Endothelial cell (in vitro differentiated cells): ENCODE measurements at places on chromosomes 1 and 21. TPM values are rescaled to one million over a fixed set of nuclear protein-coding genes. Genes with fewer than 3 reads are reported as not detected.

DNA sequence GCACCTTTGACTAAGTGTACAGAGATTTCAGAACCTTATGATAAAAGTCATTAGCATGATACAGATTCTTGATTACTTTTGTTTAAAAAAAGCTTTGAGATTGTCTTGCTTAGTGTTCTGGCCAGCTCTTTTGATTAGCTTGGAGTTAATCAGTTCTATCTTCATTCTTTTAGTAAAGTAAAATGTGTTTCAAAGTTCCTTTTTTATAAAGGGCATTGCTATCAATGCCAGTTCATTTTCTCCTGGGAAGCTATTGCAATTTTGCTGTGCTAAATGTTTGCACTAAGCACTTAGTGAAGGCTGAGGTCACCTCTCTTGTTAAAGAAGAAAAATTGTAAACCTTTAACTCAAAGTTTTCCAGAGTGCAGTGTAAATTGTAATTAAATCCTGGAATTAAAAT, 946.7 kb upstream of the TMPRSS15 start:
- H3K36me3 ChIP-seq, result no peaks in the 10 kb centered on the region
- H3K4me1 ChIP-seq, result peaks cover 5% of the 10 kb centered on the region
- no peaks in the 10 kb centered on the region for H3K27me3 ChIP-seq
- no peak for DNase-seq

GRCh38 chr1:99139876-99140275, 124.4 kb upstream of the PLPPR4 start:
- H3K27me3 ChIP-seq, result peaks cover 2% of the 10 kb centered on the region
- H3K4me1 ChIP-seq, result no peaks in the 10 kb centered on the region
- DNase-seq, result no peak
- H3K36me3 ChIP-seq, result no peaks in the 10 kb centered on the region
- no peak overlapping the region for H3K4me3 ChIP-seq
- no peak overlapping the region for H3K27ac ChIP-seq

DNA sequence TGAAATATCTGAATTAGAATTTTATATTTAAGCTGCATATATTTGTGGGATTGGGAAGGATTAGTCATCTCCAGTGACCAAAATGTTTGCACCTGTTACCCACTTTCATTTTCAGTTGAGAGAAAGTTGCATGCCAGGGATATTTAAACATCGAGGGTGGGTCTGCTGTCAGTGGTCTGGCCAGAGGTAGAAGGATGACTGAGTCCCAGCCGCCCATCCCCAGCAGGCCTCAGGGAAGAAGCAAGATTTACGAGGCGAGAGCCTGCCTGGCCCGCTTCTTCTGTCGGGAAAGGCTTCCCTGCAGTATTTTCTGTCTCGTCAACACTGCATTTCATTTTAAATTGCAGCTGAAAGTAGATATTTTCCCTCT, 1.4 kb upstream of the MAN1C1 start:
- H3K4me1 ChIP-seq, result peaks cover 17% of the 10 kb centered on the region
- H3K36me3 ChIP-seq, result no peaks in the 10 kb centered on the region
- H3K27me3 ChIP-seq, result peaks cover 13% of the 10 kb centered on the region
- no peak for DNase-seq
- H3K27ac ChIP-seq, result no peak overlapping the region

- peaks cover 10% of the 10 kb centered on the region for H3K4me1 ChIP-seq
- no peak for DNase-seq
- H3K27ac ChIP-seq, result no peak overlapping the region
- H3K27me3 ChIP-seq, result peaks cover 15% of the 10 kb centered on the region
- H3K4me3 ChIP-seq, result no peak overlapping the region
Observed at GRCh38 chr1:204147406-204148383, 4.1 kb downstream of the ETNK2 start.

GRCh38 chr1:207885129-207886032, 25.5 kb downstream of the CD34 start:
- peaks cover 69% of the 10 kb centered on the region for H3K4me1 ChIP-seq
- H3K27ac ChIP-seq, result peak overlapping the region; percentile 80
- no peak overlapping the region for H3K4me3 ChIP-seq
- DNase-seq, result peak; percentile 83

DNA sequence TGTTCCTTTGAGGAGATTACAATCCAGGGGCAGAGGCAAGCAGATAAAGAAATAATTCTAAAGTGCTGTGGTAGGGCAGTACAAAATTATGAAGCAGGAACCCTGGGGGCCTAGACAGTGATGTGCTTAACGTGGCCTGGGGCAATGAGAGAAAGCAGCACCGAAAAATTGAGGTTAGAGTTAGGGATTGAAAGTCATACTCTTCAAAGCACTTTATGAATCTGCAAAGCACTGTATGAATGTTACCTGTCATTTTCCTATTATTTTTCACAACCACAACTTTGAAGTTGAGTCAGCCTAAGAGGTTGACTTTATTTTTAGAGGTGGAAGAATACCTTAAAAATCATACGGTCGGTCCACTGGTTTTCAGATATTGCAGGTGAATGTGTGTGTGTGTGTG, 183.4 kb upstream of the NFIA start:
- no peaks in the 10 kb centered on the region for H3K36me3 ChIP-seq
- H3K27ac ChIP-seq, result no peak overlapping the region
- H3K4me3 ChIP-seq, result no peak overlapping the region
- DNase-seq, result no peak
- no peaks in the 10 kb centered on the region for H3K27me3 ChIP-seq

Gene TMEM125
- total RNA-seq, result 2.7 TPM

Gene NHLH1
- 1.2 TPM for total RNA-seq

Gene C1orf52
- total RNA-seq, result 37.7 TPM

Gene C1orf50
- total RNA-seq, result 11.3 TPM
